ENCODE measurements at places on chromosomes 6 and 20. TPM values are rescaled to one million over a fixed set of nuclear protein-coding genes. Genes with fewer than 3 reads are reported as not detected.
A peak's percentile ranks its signal among the peaks of the same experiment; 100 is the strongest.

Gene PHACTR1
- total RNA-seq: 15.9 TPM

- no peaks in the 10 kb centered on the region for H3K4me1 ChIP-seq
- H3K27me3 ChIP-seq: no peaks in the 10 kb centered on the region
- DNase-seq: peak; percentile 91
Observed at GRCh38 chr6:158220786-158221442, 52.8 kb downstream of the GTF2H5 start.

DNA sequence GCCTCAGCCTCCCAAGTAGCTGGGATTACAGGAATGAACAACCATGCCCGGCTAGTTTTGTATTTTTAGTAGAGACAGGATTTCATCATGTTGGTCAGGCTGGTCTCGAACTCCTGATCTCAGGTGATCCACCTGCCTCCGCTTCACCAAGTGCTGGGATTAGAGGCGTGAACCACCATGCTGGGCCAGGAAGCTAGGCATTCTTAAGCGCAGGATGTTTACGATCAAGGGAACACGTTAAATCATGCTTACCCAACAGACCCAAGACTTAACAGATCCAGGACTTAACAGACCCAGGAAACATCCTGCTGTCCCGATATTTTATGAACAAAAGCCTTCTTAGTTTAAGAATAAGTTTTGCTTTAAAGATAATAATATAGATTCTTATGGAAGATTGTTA lies 9.1 kb downstream of the PTGIS start:
- no peak overlapping the region for H3K27ac ChIP-seq
- peaks cover 2% of the 10 kb centered on the region for H3K4me1 ChIP-seq
- no peak for DNase-seq
- peaks cover 38% of the 10 kb centered on the region for H3K36me3 ChIP-seq
- no peaks in the 10 kb centered on the region for H3K27me3 ChIP-seq
- H3K4me3 ChIP-seq: no peak overlapping the region

DNA sequence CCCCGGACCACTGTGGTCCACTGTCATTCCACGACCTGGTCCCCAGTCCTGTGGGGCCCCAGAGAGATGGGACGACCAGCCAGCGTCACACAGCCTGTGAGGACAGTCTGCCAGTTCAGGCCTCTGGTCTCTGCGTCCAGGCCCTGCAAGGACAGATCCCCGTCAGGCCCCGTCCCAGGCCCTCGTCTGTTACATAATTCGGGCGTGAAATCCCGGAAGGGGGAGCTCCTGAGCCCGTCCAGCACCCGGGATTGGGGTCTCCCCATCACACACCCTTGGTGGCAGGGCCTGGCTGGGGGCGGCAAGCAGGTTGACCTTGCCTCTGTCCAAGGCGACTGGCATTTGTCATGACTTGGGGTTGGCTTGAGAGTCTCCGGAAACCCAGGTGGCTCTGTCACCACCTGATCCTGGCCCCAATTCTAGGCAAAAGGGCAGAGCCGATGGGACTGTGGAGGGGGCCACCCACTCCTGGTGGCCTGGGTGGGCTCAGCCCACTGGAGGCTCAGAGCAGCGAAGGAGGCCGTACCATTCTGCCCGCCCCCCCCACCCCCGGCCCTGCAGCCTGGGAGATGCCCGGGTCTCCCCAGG lies 73.8 kb upstream of the GATA5 start:
- no peak overlapping the region for H3K27ac ChIP-seq
- no peak for DNase-seq
- H3K27me3 ChIP-seq: peaks cover 7% of the 10 kb centered on the region
- H3K4me1 ChIP-seq: no peaks in the 10 kb centered on the region
